Activated T-helper 1 cell treated with anti-CD3 and anti-CD28 coated beads, Interleukin-2, amount 50 U/mL, for 16 hours (primary cell): ENCODE measurements at places on chromosomes 12 and 14.

- DNase-seq, result no peak
Observed at GRCh38 chr14:22152161-22152870, 436.7 kb downstream of the DAD1 start.

DNA sequence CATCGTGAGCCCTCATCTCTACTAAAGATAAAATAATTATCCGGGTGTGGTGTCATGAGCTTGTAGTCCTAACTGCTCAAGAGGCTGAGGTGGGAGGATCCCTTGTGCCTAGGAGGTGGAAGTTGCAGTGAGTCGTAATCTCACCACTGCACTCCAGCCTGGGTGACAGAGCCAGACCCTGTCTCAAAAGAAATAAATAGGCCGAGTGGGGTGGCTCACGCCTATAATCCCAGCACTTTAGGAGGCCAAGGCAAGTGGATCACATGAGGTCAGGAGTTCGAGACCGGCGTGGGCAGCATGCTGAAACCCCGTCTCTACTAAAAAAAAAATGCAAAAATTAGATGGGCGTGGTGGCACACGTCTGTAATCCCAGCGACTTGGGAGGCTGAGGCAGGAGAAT, 70.9 kb downstream of the RESF1 start:
- DNase-seq, result no peak

GRCh38 chr14:40347675-40348074, 915.4 kb upstream of the FBXO33 start:
- DNase-seq, result no peak

- DNase-seq, result no peak
Observed at GRCh38 chr14:95507174-95507573, 9.3 kb downstream of the SYNE3 start.

DNA sequence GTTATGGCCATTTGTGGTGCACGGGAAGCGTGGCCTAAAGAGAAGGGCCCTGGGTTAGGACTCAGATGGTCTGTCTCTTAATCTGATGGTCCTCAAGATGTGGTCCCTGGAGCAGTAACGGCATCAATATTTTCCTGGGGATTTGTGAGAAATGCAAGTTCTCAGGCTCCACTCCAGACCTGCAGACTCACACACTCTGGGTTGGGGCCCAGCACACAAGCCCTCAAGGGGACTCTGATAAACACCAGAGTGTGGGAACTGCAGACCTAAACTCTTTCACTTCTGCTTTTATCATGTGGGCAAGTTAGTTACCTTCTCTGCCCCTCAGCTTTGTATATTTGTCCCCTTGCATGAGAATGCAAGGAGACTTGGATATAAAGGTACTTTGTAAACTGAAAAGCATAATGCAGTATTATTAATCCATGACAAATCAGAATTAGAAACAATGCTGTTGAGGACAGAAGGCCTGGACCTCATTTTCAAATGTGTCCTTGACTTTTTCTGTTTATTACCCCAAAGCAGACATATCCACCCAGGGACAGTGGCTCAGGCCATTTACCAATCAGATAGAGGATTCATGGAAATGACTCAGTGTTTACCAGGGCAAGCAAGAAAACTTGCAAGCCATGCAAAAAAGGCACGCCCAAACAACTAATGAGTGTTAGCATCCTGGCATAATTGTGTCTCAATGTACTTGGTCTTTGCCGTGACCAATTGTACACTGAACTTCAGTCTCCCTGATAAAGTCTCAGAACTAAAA, 157.0 kb downstream of the ASCL1 start:
- no peak for DNase-seq

- DNase-seq, result no peak
Observed at GRCh38 chr14:39251547-39251946, 17.8 kb downstream of the MIA2 start.

- DNase-seq, result no peak
Observed at GRCh38 chr12:76180401-76181277, 96.2 kb upstream of the NAP1L1 start.

DNA sequence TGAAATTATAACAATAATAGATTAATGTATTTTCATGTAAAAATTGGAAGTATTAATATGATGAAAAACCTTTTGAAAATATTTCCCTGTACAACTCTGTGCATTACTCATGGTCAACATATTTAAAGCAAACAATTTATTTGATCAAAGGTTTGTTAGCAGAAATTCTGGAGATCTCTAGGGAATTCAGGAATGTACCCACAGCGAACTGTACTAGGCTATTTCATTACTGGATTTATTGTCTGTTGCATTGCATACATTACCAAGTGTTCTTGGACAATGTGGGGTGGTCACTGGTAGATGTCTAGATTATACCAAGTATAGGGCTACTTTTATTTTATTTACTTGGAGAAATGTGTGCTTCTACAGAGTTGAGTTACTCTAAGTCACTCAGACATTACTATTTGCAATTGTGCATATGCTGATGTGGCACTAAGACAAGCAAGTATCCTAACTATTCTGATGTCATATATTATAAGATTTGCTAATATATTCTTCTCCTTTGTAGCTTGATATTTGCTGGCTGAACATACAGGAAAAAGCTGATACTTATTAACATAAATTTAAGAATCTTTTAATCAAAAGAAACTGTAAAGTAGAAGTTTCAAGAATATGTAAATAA, 323.3 kb downstream of the CCER1 start:
- no peak for DNase-seq

GRCh38 chr12:64682572-64683277, 72.4 kb downstream of the RASSF3 start:
- DNase-seq, result no peak

GRCh38 chr12:114399664-114400211, 6.2 kb downstream of the TBX5 start:
- no peak for DNase-seq

DNA sequence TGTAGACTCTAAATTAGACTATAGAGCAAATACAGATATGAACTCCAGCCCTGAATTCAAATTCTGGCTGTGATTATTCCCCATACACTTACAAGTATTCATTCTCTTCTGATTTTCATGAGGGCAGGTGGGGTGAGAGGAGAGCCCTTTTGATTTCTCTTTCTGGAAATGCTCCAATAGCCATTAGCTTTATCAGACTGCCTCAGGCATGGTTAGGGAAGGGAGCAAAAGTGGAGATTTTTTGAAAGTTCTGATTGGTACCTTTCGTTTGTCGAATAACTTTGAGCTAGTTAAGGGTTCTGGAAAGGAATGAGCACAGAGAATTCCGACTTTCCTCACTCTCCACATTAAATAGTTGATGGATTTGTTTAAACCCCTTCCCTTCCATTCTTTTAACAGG, 7.8 kb downstream of the HOXC5 start:
- no peak for DNase-seq

DNA sequence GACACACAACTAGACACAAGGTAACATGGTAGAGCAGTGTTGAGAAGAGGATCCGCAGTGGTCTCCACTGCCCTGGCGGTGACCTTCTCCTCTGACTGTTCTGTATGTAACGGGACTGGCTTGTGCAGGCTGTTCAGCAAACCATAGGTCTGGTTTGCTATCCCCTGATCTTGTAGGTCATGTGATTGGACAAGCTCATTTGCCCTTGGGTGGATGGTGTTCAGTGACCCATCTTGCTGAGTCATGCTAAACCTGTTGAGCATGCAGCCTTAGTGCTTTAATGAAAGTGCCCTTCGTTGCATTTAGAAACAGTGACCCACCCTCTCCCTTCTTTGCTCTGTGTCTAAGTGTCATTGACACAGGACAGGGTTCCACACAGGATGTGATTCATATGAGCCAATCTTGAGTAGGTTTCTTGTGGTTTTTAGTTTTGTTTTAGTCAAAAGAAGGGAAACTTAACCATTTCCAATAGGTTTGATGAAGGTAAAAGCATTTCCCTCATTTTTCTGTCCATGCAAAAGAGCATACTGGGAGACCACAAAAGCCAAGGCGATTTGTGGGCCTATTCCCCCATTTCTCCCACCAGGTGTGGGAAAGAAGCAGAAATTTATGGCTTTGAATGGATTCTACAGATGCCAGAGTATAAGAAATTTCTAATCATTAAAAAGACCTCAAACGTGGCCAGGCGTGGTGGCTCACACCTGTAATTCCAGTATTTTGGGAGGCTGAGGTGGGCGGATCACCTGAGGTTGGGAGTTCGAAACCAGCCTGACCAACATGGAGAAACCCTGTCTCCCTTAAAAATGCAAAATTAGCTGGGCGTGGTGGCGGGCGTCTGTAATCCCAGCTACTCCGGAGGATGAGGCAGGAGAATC, 32.6 kb upstream of the HIF1A start:
- DNase-seq, result peak; percentile 26

- DNase-seq, result no peak
Observed at GRCh38 chr14:31692376-31692781, 131.2 kb downstream of the NUBPL start.

GRCh38 chr12:77786675-77787074, 44.0 kb upstream of the NAV3 start:
- DNase-seq, result no peak

- no peak for DNase-seq
Observed at GRCh38 chr12:87660987-87661774, 368.0 kb downstream of the C12orf50 start.

GRCh38 chr12:24034160-24034559, 84.7 kb upstream of the SOX5 start:
- no peak for DNase-seq

DNA sequence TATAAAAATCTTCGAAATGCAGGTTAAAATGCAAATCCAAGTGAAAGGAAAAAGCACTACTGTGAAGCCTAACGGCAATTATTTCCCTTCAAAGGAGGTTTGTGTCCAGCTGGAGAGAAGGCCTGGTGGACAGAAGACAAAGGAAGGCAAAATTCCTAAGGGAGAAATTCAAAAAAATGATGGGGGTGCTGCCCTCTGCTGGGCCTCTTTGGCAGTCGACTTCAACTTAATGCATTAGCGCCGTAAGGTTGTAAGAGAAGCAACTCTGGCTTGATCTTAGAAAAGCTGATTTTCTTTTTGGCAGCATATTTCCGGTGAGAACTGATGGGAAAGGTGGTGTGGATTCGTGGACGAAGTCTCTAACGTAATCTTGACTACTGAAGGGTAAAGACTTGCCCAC, 34.3 kb upstream of the CHFR start:
- no peak for DNase-seq

- DNase-seq, result no peak
Observed at GRCh38 chr12:124515981-124516380, 51.4 kb downstream of the NCOR2 start.

DNA sequence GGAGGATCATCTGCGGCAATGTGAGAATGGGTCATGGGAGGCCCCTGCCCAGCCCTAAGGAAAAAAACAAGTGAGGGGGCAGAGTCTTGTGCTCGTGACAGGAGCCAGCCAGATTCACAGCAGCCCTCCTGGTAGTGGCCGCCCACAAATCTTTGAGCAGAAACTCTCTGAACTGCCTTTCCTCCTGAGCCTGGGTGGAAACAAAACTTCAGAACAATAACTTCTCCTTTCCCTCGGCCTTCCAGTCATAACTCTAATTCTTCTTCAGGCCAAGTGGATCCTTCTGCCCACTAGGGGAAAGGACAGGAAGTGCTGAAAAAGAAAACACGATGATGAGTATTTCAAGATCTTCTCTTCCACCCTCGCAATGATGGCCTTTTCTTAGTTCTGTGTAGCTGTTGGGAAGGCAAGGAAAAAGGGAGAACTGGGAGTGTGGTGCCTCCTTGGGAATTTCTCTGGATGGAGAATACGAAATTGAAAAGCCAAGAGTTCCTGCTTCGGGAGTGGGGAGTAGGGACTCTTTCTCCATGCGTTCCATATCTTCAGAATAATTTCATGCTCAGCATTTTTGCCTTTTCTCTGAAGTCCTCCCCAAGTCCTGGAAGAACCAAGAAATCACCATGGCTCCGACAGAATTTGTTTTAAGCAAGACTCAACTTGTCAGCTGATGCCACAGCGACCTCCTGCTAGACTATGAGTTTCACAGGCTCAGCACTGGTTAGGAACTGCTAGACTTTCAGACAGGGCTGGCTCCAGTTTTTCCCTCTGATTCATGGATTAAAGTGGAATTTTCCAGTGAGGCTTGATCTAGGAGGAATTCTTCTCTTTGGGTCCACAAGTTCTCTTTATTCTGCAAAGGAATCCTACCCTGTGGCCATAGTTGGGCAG, 188.9 kb downstream of the CAND1 start:
- no peak for DNase-seq

DNA sequence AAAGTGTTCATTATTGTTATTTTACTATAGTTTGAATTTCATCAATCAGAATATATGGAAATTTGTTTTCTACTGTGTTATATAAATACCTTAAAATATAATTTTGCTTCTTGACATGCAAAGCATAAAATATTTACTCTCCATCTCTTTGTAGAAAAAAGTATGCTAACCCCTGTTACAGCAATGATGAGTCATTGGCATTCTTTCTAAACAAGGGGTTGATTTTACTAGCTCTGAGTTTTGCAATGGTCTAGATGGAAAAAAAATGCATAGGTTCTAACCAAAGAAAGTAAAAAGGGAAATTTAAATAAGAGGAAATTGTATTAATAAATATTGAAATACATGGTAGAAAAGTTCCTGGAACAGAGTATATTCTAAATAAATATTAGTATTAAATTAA, 990.2 kb upstream of the ATXN7L3B start:
- no peak for DNase-seq

DNA sequence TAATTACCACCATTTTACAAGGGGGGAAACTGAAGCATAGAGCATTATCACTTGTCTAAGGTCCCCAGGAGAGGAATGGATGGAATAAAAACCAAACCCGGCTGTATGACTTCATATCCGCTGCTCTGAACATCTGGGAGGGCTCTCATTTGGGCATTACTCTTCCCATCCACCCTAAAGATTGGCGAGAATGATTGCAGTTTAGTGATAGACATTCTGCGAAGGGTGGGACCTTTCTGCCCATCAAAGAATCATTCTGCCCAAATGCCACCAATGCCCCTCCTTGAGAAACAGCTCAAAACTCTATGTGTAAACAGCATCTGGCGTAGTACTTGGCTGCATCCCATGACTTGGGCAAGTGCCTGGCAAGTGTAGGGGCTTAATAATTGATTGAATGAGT, 11.6 kb downstream of the CHST11 start:
- no peak for DNase-seq

DNA sequence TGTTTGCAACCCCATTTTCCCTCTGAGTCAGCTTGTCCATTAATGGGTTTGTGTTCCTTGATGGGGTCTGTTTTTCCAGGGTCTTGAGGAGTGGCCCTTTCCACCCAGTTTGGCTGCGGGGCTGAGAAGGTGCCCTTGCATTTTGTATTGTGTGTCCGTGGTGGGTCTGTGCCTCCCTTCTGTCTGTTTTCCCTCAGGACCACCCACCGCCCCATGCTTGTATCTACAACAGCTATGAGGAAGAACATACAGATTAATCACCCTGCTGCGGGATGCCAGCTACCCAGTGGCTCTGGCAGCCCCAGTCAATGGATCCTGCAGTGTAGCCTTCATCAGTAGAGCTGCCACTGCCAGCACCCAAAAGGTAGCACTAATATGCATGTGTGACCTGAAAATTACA, 235.7 kb downstream of the CACNA1C start:
- no peak for DNase-seq
